ENCODE measurements at places on chromosomes 6 and 20.
A peak's percentile ranks its signal among the peaks of the same experiment; 100 is the strongest.

DNA sequence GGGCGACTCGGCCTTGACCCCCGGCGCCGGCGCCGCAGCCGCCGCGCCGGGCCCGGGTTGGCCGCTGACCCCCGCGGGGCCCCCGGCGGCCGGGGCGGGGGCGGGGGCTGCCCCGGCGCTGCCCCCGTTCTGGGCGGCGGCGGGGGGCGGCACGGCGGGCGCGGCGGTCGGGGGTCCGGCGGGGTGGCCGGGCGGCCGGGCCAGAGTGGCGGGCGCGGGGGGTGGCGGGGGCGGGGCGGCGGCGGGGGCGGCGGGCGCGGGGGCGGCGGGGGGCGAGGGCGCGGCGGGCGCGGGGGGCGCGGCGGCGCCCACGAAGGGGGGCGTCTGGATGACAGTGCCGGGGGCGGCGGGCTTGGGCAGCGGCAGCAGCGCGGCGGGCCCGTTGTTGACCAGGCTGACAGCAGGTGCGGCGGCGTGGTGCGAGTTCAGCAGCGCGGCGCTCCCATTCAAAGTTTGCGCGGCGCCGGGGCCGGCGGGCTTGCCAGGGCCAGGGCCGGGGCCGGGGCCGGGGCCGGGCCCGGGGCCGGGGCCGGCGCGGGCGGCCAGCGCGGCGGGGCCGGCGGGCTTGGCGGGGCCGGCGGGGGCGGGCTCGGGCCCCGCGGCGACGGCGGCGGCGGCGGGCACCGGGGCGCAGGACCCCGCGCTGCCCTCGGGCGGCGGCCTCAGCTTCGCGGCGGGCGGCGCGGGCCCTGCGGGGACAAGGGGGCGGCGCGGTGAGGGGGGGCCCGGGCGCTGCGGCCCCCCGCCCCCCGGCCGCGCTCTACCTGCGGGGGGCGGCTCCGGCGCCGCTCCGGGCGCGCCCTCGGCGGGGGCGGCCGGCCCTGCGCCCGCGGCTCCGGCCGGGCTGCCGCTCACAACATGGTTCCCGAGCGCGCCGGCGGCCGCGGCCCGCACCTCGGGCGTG, 659 bp downstream of the TAF4 start:
- no peak overlapping the region for H3K27ac ChIP-seq
- no peak overlapping the region for H3K4me3 ChIP-seq
- no peak for DNase-seq
- H3K36me3 ChIP-seq = peaks cover 14% of the 10 kb centered on the region

- H3K4me3 ChIP-seq = no peak overlapping the region
- H3K27me3 ChIP-seq = no peaks in the 10 kb centered on the region
- DNase-seq = no peak
- H3K27ac ChIP-seq = no peak overlapping the region
- H3K4me1 ChIP-seq = no peaks in the 10 kb centered on the region
Measured at GRCh38 chr20:8438748-8439147, 306.7 kb downstream of the PLCB1 start.

GRCh38 chr6:91694016-91694654, 1107.3 kb upstream of the MAP3K7 start:
- DNase-seq = no peak
- no peak overlapping the region for H3K27ac ChIP-seq
- H3K4me3 ChIP-seq = no peak overlapping the region
- H3K4me1 ChIP-seq = no peaks in the 10 kb centered on the region
- H3K36me3 ChIP-seq = no peaks in the 10 kb centered on the region

GRCh38 chr20:42212391-42212790, 594.2 kb upstream of the CHD6 start:
- H3K27ac ChIP-seq = no peak overlapping the region
- no peak overlapping the region for H3K4me3 ChIP-seq
- no peaks in the 10 kb centered on the region for H3K27me3 ChIP-seq
- H3K4me1 ChIP-seq = no peaks in the 10 kb centered on the region
- no peak for DNase-seq
- H3K36me3 ChIP-seq = no peaks in the 10 kb centered on the region

DNA sequence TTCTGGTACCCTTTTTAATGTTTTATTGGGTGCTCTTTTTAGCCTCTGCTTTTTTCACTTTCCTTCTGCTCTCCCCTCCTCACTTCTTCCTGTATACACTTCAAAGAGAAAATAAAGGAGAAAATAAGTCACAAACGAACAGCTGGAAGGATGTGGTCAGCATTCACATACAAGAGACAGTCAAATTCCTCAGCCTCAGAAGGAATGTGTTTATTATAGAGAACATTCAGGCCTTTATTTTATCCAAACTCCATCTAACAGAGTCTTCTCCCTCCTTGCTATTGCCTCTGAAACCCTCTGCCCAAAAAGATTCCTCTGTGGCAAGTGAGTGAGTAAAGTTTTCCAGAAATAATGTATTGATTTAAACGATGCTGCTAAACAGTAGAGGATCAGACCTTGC, 490.4 kb downstream of the FRK start:
- DNase-seq = no peak
- H3K4me1 ChIP-seq = no peaks in the 10 kb centered on the region
- H3K27me3 ChIP-seq = no peaks in the 10 kb centered on the region
- no peak overlapping the region for H3K27ac ChIP-seq
- H3K36me3 ChIP-seq = no peaks in the 10 kb centered on the region

- DNase-seq = peak; percentile 5
- H3K27me3 ChIP-seq = peaks cover 21% of the 10 kb centered on the region
- no peaks in the 10 kb centered on the region for H3K36me3 ChIP-seq
Measured at GRCh38 chr20:208942-209566, 18.0 kb upstream of the DEFB129 start.

DNA sequence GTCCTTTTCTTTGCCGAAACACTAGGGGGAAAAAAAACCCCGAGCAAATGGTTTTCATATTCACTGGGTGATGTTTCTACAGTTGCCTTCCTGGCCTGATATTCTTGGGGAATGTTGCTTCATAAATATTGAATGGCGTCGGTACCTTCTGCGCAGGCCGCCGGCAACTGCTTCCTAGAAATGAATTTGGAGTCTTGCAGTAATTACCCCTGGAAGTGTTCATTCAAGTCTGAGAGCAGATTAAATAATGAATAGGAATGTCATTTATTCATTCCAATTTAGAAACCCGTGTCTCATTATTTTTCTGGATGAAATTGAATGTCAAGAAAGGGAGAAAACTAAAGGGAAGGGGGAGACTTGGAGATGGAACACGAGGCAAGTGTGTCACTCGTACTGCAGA, 179.4 kb upstream of the KCNG1 start:
- peaks cover 10% of the 10 kb centered on the region for H3K27me3 ChIP-seq
- H3K27ac ChIP-seq = no peak overlapping the region
- no peak overlapping the region for H3K4me3 ChIP-seq
- no peaks in the 10 kb centered on the region for H3K36me3 ChIP-seq
- DNase-seq = no peak
- no peaks in the 10 kb centered on the region for H3K4me1 ChIP-seq

DNA sequence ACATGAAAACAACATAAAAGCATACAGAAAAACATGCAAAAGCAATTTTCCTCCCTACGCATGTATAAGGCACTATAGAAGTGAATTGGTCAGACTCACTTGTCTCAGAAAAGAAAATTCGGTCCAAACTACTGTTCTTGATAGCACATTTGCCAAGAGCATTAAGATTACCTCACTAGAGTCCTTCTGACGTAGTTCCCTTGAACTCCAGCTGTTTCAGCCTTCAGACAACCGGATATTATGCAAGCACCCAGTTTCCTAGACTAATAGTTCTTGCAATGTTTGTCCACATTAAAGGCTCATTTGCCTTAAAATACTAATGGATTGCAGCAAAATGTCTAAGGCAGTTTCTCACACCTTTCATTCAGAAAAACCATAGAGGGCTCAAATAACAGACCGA, 2.5 kb upstream of the CASS4 start:
- H3K27ac ChIP-seq = no peak overlapping the region
- no peaks in the 10 kb centered on the region for H3K27me3 ChIP-seq
- peaks cover 26% of the 10 kb centered on the region for H3K4me1 ChIP-seq
- DNase-seq = no peak
- H3K4me3 ChIP-seq = no peak overlapping the region

GRCh38 chr6:16735014-16735413, 26.2 kb downstream of the ATXN1 start:
- no peak for DNase-seq
- H3K4me1 ChIP-seq = peaks cover 60% of the 10 kb centered on the region
- no peak overlapping the region for H3K27ac ChIP-seq
- peaks cover 53% of the 10 kb centered on the region for H3K36me3 ChIP-seq

DNA sequence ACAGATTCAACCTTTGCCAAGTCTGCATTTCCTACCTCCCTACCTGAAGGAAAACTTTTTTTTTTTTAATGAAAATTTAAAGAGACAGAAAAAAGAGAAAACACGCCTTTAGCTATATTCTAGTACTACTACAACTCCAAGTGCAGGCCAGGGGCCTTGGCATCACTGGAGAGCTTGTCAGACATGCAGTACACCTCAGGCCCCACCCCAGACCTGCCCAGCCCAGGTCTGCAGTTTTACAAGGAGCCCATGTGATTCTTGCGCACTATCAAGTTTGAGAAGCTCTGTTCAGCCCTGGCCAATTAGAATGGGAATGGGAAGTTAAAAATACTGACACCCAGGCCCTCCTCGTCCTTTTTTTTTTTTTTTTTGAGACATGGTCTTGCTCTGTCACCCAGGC, 85.0 kb downstream of the NFATC2 start:
- no peak overlapping the region for H3K4me3 ChIP-seq
- H3K27me3 ChIP-seq = no peaks in the 10 kb centered on the region
- peaks cover 64% of the 10 kb centered on the region for H3K36me3 ChIP-seq
- no peak overlapping the region for H3K27ac ChIP-seq
- H3K4me1 ChIP-seq = peaks cover 1% of the 10 kb centered on the region

DNA sequence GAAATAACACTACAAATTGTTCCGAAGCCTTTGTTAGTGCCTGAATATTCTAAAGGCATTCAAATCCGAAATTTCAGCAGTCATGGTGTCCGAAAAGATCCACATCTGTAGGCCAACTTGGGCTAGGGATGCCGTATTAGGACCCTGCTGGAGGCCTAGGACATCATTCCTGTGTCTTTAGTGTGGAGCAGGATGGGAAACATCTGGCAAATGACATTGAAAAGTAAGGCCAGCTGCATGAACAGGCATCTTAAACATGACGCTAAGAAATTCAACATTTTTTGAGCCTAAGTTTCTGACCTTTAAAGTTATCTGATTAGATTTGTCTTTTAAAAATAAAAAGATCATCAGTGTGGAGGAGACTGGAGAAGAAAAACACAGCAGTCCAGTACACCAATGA, 91.3 kb downstream of the MYLK4 start:
- H3K4me1 ChIP-seq = no peaks in the 10 kb centered on the region
- no peak overlapping the region for H3K27ac ChIP-seq
- H3K4me3 ChIP-seq = no peak overlapping the region
- no peaks in the 10 kb centered on the region for H3K27me3 ChIP-seq
- DNase-seq = no peak
- no peaks in the 10 kb centered on the region for H3K36me3 ChIP-seq

- peaks cover 7% of the 10 kb centered on the region for H3K27me3 ChIP-seq
- peaks cover 2% of the 10 kb centered on the region for H3K4me1 ChIP-seq
- no peak overlapping the region for H3K27ac ChIP-seq
- no peaks in the 10 kb centered on the region for H3K36me3 ChIP-seq
- no peak overlapping the region for H3K4me3 ChIP-seq
Measured at GRCh38 chr6:128498234-128498633, 22.2 kb downstream of the PTPRK start.

DNA sequence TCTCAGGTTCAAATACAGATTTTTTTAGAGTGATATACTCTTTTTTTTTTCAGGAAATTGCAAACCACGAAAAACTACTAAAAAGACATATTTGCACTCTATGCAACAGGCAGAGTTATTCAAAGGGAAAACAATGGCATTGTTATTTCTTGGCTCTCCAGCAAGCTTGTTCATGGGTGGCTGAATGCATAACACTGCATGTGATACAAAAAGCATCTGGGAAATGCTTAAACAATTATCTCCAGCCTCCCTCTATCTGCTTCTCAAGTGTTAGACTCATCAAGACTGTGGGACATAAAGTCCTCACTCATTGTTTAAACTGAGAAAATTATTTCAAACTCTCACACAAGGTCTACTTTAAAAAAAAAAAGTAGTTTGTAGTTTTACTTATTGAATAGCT, 7.3 kb upstream of the COL12A1 start:
- no peak overlapping the region for H3K4me3 ChIP-seq
- DNase-seq = no peak
- H3K27me3 ChIP-seq = peaks cover 35% of the 10 kb centered on the region

DNA sequence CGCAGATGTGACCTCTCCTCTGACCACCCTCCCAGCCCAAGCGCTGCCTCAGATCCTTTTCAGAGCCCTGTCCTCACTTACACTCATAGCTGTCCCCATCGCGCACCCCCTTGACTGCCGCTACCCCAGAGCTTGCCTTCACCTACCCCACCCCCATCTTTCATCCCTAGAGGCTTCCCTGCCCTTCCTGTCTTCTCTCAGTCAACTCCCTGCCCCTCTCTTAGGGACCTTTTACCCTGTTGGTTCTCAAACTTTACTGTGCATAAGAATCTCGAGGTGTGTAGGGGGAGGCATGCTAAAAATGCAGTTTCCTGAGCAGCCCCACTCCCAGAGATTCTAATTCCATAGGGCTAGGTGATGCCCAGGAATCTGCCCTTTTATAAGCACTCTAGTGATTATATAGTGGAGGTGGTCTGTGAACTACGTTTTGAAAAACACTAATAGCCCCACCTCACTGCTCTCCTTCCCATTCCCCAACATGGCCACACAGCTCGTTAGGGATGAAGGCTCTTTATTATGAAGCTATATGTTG, 725 bp downstream of the TM9SF4 start:
- H3K4me3 ChIP-seq = peak overlapping the region; percentile 96
- H3K27ac ChIP-seq = peak overlapping the region; percentile 100
- H3K4me1 ChIP-seq = peaks cover 28% of the 10 kb centered on the region
- H3K27me3 ChIP-seq = no peaks in the 10 kb centered on the region

DNA sequence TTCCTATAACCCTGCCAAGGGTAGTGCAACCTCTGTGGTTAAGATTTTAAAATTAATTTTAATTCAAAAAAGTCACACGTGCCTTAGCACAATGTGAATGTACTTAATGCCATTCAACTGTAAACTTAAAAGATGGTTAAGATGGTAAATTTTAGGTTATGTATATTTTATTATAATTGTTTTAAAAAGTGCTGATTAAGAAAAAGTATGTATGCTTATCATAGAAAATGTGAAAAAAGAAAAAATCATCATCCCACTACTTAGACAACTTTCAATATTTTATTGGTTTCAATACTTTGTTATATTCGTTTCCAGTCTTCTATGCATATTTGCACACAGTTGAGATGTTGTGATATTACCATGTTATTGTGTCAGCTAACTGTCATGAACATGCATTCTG, 18.7 kb downstream of the ARFGEF2 start:
- no peak overlapping the region for H3K4me3 ChIP-seq
- no peak overlapping the region for H3K27ac ChIP-seq
- no peaks in the 10 kb centered on the region for H3K27me3 ChIP-seq
- no peak for DNase-seq
- peaks cover 7% of the 10 kb centered on the region for H3K36me3 ChIP-seq
- H3K4me1 ChIP-seq = peaks cover 6% of the 10 kb centered on the region

DNA sequence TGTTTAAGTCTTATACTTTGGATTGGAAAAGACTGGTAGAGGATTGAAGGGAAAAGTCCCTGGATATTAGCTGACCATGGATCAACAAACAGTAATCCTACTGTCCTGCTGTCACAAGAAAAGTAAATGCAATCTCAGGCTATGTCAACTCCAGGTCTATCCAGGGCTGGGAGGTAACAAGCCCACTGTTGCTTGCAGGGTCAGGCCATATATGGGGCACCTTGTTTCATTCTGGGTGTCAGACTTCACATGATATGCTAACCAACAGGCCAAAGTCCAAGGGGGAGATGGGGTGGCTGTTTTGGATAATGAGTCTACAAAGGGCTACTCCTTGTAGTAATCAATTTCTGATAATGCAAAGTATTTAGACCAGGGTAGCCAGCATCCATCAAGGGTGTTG, 30.7 kb downstream of the KCNK5 start:
- no peak overlapping the region for H3K27ac ChIP-seq
- H3K4me1 ChIP-seq = peaks cover 12% of the 10 kb centered on the region
- no peak for DNase-seq
- no peaks in the 10 kb centered on the region for H3K27me3 ChIP-seq
- peaks cover 21% of the 10 kb centered on the region for H3K36me3 ChIP-seq
- no peak overlapping the region for H3K4me3 ChIP-seq
